ENCODE measurements at places on chromosomes 12 and 14. TPM values are rescaled to one million over a fixed set of nuclear protein-coding genes. Genes with fewer than 3 reads are reported as not detected.

MAP1LC3B2 gene
- total RNA-seq, result not detected

MGP gene
- total RNA-seq, result 162 TPM

GRCh38 chr14:68193970-68194681 lies 374.5 kb downstream of the RAD51B start:
- peaks cover 84% of the 10 kb centered on the region for H3K4me1 ChIP-seq
- no peaks in the 10 kb centered on the region for H3K27me3 ChIP-seq
- no peaks in the 10 kb centered on the region for H3K36me3 ChIP-seq
- H3K27ac ChIP-seq, result peak overlapping the region; percentile 58
- no peak overlapping the region for H3K4me3 ChIP-seq

GRCh38 chr12:54017878-54018467 lies 9.2 kb downstream of the HOXC8 start:
- H3K4me1 ChIP-seq, result peaks cover 25% of the 10 kb centered on the region
- H3K4me3 ChIP-seq, result peak overlapping the region; percentile 8
- peak; percentile 70 for DNase-seq
- H3K27me3 ChIP-seq, result peaks cover 6% of the 10 kb centered on the region

GRCh38 chr12:132496358-132496669 lies 6.4 kb downstream of the FBRSL1 start:
- peaks cover 100% of the 10 kb centered on the region for H3K4me1 ChIP-seq
- H3K36me3 ChIP-seq, result no peaks in the 10 kb centered on the region
- H3K27me3 ChIP-seq, result no peaks in the 10 kb centered on the region
- DNase-seq, result no peak
- no peak overlapping the region for H3K27ac ChIP-seq
- no peak overlapping the region for H3K4me3 ChIP-seq

GRCh38 chr14:27410981-27411380 lies 813.1 kb upstream of the NOVA1 start:
- H3K4me3 ChIP-seq, result no peak overlapping the region
- no peak overlapping the region for H3K27ac ChIP-seq
- no peaks in the 10 kb centered on the region for H3K4me1 ChIP-seq
- H3K27me3 ChIP-seq, result no peaks in the 10 kb centered on the region
- H3K36me3 ChIP-seq, result no peaks in the 10 kb centered on the region

- no peak overlapping the region for H3K27ac ChIP-seq
- no peaks in the 10 kb centered on the region for H3K27me3 ChIP-seq
- H3K36me3 ChIP-seq, result no peaks in the 10 kb centered on the region
- no peak for DNase-seq
- peaks cover 4% of the 10 kb centered on the region for H3K4me1 ChIP-seq
Observed at GRCh38 chr12:68234140-68234539, 8.5 kb upstream of the IL26 start.

- no peak for DNase-seq
- peaks cover 6% of the 10 kb centered on the region for H3K4me1 ChIP-seq
- H3K27ac ChIP-seq, result no peak overlapping the region
- no peaks in the 10 kb centered on the region for H3K36me3 ChIP-seq
- no peak overlapping the region for H3K4me3 ChIP-seq
Observed at GRCh38 chr14:54771411-54772027, 131.1 kb downstream of the GCH1 start.

DNA sequence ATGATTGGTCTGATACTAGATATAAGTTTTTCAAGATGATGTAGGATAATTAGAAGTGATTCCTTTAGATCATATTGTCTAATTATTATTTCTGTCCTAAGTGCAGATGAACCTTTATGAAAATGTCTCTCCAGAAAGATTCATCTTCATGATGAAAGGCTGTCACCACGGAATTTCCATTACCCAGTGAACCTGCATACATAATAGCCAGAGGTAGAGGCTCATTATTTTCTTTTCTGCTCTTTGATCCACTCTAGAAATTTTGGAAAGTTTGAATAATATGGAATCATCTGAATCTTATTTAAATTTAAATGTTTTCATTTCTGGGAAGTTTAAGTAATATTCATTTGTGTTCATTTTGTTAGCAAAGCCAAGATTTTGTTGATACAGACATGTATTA lies 137.1 kb upstream of the ATP2B1 start:
- H3K27ac ChIP-seq, result no peak overlapping the region
- no peaks in the 10 kb centered on the region for H3K36me3 ChIP-seq
- H3K4me1 ChIP-seq, result no peaks in the 10 kb centered on the region
- no peak for DNase-seq
- no peak overlapping the region for H3K4me3 ChIP-seq
- H3K27me3 ChIP-seq, result no peaks in the 10 kb centered on the region

GRCh38 chr14:24734917-24735500 lies 101.0 kb upstream of the GZMB start:
- DNase-seq, result peak; percentile 56
- H3K27me3 ChIP-seq, result no peaks in the 10 kb centered on the region

DNA sequence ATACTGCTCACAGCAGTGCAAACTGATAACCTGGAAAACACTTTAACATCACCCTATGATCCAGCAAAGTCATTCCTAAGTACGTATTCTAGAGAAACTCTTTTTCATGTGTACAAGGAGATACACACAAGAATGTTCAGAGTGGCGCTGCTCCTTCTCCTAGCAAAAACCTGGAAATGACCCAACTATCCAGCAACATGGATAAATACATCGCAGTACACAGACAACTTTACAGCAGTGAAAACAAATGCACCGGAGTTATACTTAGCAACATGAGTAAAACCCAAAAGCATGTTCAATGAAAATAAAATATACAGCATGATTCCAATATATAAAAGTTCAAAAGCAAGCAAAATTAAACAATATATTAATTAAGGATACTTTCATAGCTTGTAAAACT lies 18.7 kb downstream of the SART3 start:
- no peak for DNase-seq
- no peaks in the 10 kb centered on the region for H3K4me1 ChIP-seq
- peaks cover 10% of the 10 kb centered on the region for H3K36me3 ChIP-seq
- no peaks in the 10 kb centered on the region for H3K27me3 ChIP-seq
- no peak overlapping the region for H3K27ac ChIP-seq
- no peak overlapping the region for H3K4me3 ChIP-seq

DNA sequence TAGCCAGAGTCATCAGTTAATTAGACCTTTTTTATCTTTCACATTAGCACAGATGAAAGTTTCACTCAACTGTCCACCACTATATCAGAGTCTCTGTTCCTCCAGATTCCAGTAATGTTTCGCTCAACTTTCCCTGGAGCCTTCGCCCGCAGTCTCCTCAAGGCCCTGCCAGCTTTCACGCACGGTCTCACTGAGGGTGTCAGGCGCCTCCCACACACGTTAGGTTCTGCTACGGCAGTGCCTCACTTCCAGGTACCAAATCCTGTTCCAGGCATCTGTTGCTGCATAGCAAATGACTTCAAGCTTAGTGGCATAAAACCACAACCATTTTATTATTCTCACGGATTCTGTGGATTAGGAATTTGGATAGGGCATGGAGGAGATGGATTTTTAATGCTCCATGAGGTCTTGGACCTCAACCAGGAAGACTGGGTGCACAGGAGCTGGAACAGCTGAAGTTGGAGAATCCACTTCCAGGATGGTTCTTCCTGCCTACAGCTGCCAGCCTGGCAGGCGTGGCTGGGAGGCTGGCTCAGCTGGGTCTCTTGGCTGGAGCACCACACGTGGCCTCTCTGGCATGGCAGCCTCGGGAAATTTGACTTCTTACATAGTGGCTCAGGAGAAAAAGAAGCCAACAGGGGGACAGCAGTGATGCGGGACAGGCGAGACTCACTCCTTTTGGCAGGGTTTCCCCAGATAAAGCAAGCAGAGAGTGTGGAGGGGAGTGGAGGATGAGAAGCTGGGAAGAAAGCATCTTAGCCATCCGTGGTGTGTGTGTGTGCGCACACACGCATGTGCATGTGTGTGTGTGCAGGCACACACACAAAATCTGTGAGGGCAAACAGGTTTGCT lies 21.3 kb upstream of the BCDIN3D start:
- H3K4me3 ChIP-seq, result no peak overlapping the region
- no peaks in the 10 kb centered on the region for H3K36me3 ChIP-seq
- no peaks in the 10 kb centered on the region for H3K27me3 ChIP-seq
- no peak for DNase-seq
- no peak overlapping the region for H3K27ac ChIP-seq

- H3K4me3 ChIP-seq, result no peak overlapping the region
- H3K27me3 ChIP-seq, result no peaks in the 10 kb centered on the region
- DNase-seq, result no peak
- no peaks in the 10 kb centered on the region for H3K4me1 ChIP-seq
- no peak overlapping the region for H3K27ac ChIP-seq
- no peaks in the 10 kb centered on the region for H3K36me3 ChIP-seq
Observed at GRCh38 chr12:108921946-108922345, 42.1 kb downstream of the DAO start.

Measured in body of pancreas (tissue), 4 donors.